ENCODE measurements at places on chromosomes 5 and 9. TPM values are rescaled to one million over a fixed set of nuclear protein-coding genes. Genes with fewer than 3 reads are reported as not detected.

GRCh38 chr5:5512543-5512942 lies 90.1 kb downstream of the ICE1 start:
- no peak for DNase-seq

GRCh38 chr5:73654171-73654811 lies 28.3 kb downstream of the ARHGEF28 start:
- no peak for DNase-seq

DNA sequence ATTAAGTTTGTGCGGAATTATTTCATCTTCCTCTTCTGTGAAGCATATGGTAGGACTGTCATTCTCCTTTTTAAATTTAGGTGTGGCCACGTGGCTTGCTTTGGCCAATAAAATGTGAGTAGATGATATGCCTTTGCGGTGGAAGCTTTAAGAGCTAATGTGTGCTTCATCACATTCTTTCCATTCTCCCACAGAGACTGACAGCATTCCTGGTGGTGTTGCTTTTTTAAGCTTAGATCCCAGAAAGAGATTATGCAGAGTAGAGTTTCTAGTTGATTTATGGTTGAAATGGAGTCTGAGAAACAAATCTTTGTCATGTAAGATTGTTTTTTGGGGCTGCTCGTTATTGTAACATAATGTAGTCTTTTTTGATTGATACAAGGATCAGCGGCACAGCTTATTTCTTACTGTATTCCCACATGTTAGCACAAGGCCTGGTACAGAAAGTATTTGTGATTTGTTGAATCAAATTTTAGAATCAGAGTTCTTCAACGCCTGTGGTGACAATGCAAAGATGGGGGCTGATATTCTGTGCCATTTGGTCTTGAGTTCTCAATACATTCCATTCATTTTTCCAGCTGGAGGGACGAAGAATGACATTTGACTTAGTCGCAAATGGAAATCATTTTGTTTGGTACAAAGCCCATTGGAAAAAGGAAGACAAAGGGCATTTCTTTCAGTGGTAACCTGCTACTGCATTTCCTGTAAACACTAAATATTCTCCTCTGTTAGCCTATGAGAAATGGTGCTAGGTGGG lies 209.9 kb upstream of the VLDLR start:
- DNase-seq, result no peak

GRCh38 chr5:126888175-126888574 lies 111.2 kb downstream of the LMNB1 start:
- DNase-seq, result no peak

GRCh38 chr9:113542006-113542405 lies 78.5 kb downstream of the RGS3 start:
- DNase-seq, result no peak

- no peak for DNase-seq
Measured at GRCh38 chr5:149609640-149610219, 28.4 kb downstream of the ARHGEF37 start.

- no peak for DNase-seq
Measured at GRCh38 chr9:130138171-130138653, 34.0 kb upstream of the NCS1 start.

GRCh38 chr5:97181856-97182545 lies 1.0 kb downstream of the RIOK2 start:
- no peak for DNase-seq

DNA sequence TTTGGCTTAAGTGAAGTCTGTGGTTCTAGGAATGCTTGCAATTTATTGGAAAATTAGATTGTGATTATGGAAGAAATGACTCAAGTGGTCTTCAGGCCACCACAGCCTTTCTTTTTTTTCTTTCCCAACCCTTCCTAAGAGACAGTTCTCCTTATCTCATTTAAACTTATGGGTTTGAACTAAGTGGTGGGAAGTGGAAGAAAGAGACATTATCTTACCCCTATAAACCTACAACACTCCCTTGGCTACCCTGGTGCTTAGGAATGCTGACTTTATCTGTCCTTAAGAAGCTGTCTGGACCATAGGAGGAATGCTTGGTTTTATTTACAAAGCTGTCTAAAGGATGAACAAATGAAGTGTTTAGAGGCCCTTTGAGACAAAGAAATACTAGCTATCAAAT lies 5.1 kb upstream of the ERAP1 start:
- no peak for DNase-seq

ARHGEF37 gene
- 75.3 TPM for total RNA-seq

PCDHB10 gene
- total RNA-seq, result 1.2 TPM

All from suprapubic skin (tissue), 4 donors.